ENCODE measurements at places on chromosomes 1 and 21.

DNA sequence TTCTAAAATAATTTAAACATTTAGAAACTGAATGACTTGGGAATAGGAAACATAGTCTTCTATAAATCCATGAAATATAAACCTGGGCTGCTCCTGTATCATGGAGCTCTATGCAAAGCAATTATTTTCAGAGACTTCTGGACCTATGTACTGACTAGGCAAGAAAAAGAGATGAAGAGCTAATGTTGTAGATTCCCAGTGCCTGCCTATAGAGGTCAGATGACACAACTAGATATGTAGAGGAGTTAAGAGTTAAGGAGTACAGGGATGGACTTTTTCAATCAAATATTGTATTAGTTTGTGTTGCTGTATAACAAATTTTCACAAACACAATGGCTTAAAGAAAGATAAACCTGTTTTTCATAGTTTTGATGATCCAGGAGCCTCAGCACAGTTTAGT lies 1434.5 kb downstream of the KCNT2 start:
- no peak for DNase-seq

GRCh38 chr1:42922687-42923366 lies 35.8 kb downstream of the SLC2A1 start:
- DNase-seq: no peak

- DNase-seq: no peak
Measured at GRCh38 chr1:77336729-77337128, 54.9 kb downstream of the AK5 start.

DNA sequence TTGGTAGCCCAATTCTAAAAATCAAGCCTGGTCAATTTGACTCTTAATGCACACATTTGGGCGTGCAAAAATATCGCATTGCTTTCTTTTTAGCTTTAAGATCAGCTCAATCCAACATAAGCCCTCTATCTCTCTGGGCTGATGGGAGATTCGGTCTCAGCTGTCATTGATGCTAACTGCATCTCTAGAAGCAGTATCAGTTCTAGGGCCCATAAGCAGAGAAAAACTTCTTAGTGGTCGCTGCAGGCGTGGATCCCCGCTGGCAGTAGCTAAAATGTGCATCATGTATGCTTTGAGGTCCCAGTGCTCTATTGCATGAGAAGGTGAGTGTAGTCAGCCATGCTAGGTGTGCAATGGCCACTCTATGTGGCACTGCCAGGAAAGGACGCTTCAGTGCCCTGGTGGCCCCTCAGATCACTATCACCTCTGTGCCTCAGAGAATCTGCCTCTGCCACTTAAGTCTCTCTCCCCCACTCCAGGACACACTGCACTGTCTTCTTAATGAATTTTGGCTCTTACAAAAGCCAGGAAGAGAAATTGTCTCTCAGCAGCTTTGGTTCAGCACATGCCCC lies 79.7 kb upstream of the GADD45A start:
- no peak for DNase-seq

- DNase-seq: no peak
Measured at GRCh38 chr1:29309075-29309474, 72.8 kb downstream of the PTPRU start.

DNA sequence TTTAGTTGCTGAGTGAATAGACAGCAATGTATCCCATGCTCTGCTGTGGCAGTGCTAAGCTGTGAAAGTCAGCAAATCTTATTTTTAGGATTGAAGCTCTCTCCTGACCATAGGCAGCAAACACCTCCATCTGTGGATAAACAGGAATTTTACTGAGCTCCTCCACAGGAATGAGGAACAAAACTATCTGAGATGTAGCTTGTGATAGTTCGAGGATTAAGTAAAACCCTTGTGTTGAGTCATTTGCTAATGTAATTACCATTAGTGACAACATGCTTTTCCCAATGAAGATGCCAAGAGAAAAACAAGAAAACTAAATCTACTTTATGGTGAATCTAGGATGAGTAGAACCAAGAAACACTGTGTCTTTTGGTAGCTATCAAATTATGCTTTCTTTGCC lies 122.7 kb downstream of the CLEC20A start:
- no peak for DNase-seq

GRCh38 chr1:116310180-116310579 lies 62.9 kb upstream of the ATP1A1 start:
- no peak for DNase-seq

GRCh38 chr1:234614081-234614489 lies 4.1 kb upstream of the IRF2BP2 start:
- DNase-seq: no peak

DNA sequence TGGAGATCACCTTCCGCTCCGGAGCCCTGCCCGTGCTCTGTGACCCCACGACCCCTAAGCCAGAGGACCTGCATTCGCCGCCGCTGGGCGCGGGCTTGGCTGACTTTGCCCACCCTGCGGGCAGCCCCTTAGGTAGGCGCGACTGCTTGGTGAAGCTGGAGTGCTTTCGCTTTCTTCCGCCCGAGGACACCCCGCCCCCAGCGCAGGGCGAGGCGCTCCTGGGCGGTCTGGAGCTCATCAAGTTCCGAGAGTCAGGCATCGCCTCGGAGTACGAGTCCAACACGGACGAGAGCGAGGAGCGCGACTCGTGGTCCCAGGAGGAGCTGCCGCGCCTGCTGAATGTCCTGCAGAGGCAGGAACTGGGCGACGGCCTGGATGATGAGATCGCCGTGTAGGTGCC lies 9.6 kb downstream of the SPATA46 start:
- no peak for DNase-seq

GRCh38 chr1:22651941-22652856 lies 837 bp upstream of the C1QB start:
- DNase-seq: no peak

GRCh38 chr1:9289090-9289534 lies 3.6 kb upstream of the SPSB1 start:
- DNase-seq: peak; percentile 90

DNA sequence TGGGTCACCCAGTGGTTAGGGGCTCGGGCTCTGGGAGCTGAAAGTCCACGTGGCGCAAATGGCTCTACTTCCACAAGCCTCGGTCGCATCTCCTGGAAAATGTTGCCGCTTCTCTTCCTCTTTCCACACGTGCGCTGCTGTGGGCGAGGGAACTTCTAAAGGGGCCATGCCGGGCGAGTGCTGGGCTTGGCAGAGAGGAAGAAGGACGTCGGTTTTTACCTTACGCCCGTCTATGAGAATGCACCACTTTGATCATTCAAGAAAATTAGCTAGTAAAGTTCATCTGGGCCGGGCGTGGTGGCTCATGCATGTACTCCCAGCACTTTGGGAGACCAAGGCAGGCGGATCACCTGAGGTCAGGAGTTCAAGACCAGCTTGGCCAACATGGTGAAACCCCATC lies 10.4 kb downstream of the SLC45A1 start:
- DNase-seq: no peak

- DNase-seq: no peak
Measured at GRCh38 chr1:171310661-171311087, 3.3 kb upstream of the FMO4 start.

GRCh38 chr1:168626326-168626725 lies 49.9 kb downstream of the XCL1 start:
- DNase-seq: no peak

DNA sequence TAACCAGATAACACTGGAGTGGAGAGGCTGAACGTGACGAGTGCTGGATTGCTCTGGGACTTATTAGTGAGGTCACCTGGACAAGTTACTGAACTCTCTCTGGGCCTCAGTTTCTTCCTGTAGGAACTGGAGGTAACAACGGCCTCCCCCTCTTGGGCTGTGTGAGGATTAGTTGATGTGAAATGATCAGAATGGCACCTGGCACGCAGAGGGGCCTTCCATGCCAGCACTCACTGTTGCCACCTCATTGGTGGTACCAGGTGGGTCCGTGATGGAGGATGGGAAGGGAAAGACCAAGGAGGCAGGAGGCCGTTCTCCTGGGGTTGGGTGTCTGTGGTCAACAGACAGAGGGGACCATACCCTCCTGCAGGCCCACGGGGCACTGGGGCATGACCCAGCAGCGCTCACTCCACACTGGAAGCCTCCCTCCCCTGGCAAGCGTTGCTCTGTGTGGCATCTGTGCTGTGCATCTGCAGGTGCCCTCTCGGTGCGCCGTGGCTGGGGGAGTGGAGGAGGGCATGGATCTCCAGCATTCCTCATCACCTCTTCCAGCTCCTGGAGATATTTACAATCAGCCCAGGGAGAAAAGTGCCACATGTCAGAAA lies 349.5 kb upstream of the VAMP3 start:
- no peak for DNase-seq

- no peak for DNase-seq
Measured at GRCh38 chr1:180168786-180169639, 14.3 kb downstream of the QSOX1 start.

DNA sequence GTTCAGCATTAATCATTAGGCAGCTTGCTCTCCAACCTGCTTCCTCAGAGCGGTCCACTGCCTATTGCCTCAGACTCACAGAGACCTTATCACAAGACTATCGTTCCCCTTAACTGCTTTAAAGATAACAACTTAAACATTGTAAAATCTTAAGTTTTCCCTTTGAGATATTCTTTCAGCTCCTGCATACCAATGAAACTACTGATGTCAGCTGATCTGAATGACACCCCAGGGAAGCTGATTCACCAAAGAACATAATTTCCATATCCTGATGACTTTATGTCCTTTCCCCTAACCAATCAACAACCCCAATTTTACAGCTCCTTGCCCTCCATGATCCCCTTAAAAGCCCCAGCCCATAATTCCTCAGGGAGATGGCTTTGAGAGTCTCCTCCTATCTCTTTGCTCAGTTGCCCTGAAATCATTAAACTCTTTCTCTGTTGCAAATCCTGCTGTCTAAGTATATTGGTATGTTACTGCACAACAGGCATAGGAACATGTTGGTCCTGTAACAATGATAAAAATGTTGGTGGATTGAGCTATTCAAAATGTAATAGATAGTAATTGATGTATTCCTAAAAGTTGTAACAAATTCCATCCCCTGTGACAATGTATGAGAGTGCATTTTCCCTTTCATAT lies 621.4 kb upstream of the RGS18 start:
- DNase-seq: no peak

DNA sequence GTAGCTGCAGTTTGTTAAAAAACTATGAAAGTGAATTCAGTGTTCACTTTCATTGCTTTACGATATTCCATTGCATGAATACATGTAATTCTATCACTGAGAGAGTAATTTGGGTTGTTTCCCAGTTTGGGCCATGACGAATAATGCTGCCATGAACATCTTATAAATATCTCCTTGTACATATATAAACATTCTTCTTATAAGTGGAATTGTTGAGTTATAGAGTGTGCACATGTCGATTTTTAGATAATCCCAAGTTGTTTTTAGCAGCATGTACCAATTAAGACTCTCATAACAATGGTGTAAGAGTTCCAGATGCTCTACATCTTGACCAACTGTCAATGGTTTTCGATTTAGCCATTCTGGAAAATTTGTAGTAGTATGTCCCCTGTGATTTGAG lies 40.9 kb downstream of the ALG6 start:
- no peak for DNase-seq

- no peak for DNase-seq
Measured at GRCh38 chr21:35991131-35991530, 69.2 kb downstream of the SETD4 start.

DNA sequence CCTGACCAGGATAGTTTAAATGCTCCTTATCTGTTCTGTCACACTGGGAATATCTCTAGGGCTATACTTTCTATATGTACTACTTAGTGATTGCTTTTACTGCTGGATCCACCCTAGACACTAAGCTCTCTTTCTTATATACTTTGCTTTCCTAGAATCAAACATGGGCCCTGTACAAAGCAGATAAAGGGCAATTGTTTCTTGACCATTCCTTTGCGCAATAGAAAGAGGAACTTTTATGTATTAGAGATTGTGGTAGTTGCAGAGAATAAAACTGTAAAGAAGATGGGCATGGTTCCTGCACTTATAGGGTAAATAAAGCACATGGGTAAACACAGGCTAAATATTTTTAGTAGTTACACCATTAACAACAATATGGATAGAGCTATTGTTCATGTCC lies 58.8 kb downstream of the ATP6V1G3 start:
- no peak for DNase-seq

GRCh38 chr1:75125161-75125726 lies 8.9 kb upstream of the LHX8 start:
- DNase-seq: no peak

- DNase-seq: no peak
Measured at GRCh38 chr1:11746795-11747487, 11.0 kb downstream of the AGTRAP start.

- no peak for DNase-seq
Measured at GRCh38 chr1:224720216-224720615, 104.1 kb downstream of the CNIH3 start.

DNA sequence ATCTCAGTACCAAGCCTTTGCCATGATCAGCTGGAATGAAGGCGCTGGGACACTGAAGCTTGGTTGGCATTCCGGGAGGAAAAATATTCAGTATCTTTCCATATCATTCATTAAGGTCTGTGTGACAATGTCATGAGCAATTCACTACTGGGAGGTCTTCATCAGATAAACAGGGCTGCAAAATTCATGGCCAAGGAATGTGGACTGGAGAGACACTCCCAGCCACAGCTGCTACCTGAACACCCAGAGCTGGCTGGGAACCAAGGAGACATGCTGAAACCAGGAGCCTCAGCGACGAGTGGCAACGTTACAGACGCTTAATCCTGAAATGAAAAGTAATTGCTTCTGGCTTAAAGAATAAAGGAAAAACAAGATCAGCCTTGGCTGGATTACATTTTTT lies 30.6 kb upstream of the DDAH1 start:
- no peak for DNase-seq

GRCh38 chr1:238063454-238063853 lies 172.7 kb upstream of the ZP4 start:
- no peak for DNase-seq

- DNase-seq: no peak
Measured at GRCh38 chr1:161013131-161013487, 7.8 kb downstream of the F11R start.

- no peak for DNase-seq
Measured at GRCh38 chr1:1014799-1015681, 1.7 kb downstream of the ISG15 start.

GRCh38 chr1:91884459-91885212 lies 1.3 kb downstream of the TGFBR3 start:
- no peak for DNase-seq

GRCh38 chr1:51861669-51862068 lies 16.9 kb downstream of the NRDC start:
- no peak for DNase-seq

GRCh38 chr21:38139380-38140168 lies 117.2 kb upstream of the KCNJ15 start:
- DNase-seq: no peak

DNA sequence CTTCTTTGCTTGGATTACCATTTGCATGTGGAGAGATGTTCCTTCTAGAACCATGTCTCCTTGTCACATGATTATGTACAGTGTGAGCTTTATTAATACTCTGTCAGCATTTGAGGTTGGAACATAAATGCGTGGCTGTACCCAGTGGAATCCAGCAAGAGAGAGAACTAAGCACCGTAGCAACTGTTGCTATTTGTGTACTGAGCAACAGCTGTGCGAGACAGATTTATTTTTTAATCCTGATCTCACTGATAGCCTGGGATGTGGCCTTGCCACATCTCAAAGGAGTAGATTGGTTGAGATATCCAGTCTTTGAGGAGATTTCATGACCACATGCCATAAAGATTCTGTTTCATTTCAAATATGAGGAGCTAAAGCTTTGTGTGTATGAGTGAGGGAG lies 43.4 kb downstream of the KIF1B start:
- DNase-seq: no peak
